Hindlimb muscle (tissue), 1 donor: ENCODE measurements at places on chromosomes 3 and 15.

- DNase-seq, result no peak
These were observed 394.1 kb downstream of the SOX2 start for GRCh38 chr3:182105875-182106274.

DNA sequence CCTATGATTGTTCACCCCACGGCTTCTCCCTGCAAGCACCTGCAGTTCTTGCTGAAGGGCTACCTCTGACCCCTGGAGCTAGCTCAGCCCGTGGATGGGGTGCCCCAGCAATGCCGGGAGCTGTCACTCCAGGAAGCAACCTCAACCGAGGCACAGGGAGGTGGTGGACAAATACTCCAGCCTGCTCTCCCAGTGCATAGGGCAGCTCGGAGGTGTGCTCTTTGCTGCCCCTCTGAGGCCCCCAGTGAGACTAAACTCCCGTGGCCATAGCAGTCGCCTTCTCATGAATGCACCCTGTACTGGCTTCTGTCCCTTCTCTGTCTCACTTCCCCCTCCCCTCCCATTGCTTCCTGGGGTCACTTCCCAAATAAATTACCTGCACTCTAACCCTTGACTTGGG, 48.5 kb downstream of the LINGO1 start:
- DNase-seq, result no peak

DNA sequence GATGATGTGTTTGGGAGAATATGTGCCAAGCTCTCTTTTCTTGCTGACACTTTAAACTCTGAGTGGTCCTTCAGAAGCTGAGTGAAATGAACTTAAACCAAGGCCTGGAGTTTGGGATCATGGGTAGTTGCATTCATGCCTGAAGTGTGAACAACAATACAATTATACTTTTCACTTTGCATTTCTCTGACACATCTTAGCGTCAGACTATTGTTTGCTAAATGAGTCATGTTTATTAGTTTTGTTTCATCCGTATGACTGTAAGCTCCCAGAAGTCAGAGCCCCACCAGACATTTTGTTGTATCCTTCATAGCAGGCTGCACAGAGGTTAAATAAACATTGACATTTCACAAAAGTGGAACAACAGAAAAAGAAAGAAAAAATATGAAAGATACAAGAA, 542.6 kb downstream of the TUSC7 start:
- DNase-seq, result no peak

DNA sequence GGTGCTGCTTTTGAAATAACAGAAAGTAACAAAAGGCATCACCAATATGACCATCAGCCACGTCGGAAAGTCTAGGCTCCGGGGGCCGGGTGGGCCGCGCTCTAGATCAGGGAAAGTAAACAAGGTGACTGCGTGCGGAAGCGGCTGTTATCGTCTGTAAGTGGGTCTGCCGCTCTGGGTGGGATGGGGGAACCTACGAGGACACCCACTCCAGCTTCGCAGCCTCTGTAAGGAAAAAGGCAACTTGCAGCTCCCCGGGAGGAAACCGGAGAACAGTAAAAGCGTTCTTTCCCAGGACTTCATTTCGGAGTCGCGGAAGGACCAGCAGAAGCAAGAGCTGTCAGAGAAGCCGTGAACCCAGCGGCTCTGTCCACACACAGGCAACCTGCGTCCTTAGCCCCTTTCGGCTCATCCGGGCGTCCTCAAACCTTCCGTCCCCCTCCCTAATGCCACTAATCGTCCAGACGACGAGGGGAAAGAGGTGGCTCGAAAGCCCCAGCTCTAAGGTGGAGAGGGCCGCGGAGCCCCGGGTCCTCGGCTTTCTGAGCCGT, 461 bp downstream of the XRN1 start:
- no peak for DNase-seq

DNA sequence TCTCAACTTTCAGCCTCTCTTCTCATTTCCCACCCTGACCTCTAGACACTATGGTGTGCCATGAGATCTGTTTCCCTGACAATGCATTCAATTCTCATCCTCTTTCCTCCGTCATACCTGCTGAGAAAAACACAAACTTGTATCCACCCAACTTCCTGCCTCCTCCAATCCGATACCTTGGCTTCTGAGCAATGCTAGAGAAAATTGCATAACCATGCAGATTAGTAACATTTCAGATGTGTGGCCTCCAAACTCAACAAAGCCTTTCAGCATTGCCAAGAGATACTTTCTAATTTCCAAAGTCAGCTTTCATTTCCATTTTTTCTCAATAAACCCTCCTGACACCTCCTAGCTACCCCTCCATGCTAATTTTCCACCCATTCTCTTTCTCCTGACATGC, 88.5 kb downstream of the MINAR1 start:
- no peak for DNase-seq

- DNase-seq, result no peak
These were observed 140.4 kb downstream of the SNRPN start for GRCh38 chr15:25095179-25095578.

DNA sequence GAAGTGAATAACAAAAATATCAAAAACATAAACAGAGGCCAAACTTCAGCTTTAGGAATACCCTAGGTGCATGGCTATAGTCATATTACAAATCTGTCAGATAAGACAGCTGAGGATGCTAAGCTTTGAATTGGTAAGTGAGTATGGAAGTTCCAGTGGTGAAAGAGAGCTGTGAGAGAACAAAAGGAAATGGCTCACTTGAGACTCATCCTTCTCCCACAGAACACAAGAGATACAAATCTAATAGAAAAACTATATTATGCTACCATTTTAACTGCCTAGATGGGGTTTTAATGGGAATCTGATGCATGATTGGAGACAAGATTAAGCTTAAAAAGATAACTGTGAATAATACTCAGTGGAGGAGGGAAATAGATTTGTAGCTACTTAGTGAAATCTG, 21.5 kb upstream of the PEX5L start:
- no peak for DNase-seq

- DNase-seq, result no peak
These were observed 12.4 kb downstream of the GLCE start for GRCh38 chr15:69172847-69173246.

DNA sequence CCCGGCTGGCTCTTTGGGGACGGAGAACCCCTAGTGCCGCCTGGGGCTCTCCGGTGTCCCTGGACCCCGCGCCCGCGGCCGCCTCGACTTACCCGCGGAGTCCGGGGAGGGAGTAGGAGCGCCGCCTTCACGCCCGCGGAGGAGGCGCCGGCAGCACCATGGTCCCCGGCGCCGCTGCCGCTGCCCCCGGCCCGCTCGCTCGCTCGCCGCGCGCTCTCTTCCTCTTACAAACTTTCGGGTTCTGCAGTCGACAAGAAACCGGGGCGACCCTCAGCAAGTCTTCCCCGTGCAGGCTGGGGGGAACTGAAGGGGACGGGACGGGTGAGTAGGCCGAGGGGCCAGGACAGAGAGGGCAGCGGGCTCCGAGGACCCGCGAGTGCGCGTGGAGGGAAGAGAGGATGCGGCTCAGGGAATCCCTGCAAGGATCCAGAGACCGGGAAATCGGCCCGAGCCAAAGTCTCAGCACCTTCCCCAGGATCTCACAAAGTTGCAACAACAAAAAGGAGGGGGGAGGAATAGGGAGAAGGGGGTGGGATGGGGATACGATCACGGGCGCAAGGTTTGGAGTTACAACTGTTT, 2.0 kb downstream of the FOXP1 start:
- peak; percentile 44 for DNase-seq

DNA sequence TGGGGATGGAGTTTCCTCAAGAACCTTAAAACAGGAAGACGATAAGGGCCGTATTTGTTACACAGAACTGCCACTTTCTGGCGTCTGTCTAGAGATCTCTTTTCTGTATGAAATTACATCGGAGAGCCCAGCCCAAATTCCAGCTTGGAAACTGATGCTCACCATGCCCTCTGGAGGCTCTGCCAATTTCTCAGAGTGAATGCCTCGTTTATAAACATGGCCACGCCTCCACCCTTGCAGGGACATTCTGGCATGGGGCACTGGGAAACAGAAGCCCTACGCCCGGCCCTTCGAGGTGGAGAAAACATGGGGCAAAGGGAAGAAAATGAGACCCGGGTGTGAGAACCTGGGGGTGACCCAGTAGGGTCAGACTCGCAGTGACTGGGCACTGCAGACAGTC, 53.4 kb upstream of the SEC13 start:
- DNase-seq, result no peak
